ENCODE measurements at places on chromosomes 16 and 17.

DNA sequence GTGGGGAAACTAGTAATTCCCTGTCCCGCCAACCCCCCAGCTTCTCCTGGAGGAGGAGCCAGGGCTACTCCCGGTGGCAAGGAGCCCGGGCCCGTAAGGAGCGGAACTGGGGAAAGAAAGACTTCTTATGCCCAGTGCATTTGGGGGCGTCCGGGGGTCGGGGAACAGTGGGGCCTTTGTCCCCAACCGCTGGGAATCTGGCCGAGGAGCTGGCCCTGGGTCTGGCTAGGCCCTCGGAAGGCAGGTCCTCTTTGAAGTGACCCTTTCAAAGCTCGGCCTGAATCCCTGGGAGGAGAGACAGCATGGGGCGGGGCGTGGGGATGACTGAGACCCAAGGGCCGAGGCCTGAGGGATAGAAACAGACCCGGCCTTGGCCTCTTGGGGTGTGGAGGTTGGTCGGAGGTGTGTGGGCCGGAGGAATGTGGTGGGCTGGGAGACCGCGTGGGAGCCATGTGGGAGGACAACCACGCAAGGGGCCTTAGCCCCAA, 6.0 kb downstream of the ARHGAP23 start:
- DNase-seq = no peak

DNA sequence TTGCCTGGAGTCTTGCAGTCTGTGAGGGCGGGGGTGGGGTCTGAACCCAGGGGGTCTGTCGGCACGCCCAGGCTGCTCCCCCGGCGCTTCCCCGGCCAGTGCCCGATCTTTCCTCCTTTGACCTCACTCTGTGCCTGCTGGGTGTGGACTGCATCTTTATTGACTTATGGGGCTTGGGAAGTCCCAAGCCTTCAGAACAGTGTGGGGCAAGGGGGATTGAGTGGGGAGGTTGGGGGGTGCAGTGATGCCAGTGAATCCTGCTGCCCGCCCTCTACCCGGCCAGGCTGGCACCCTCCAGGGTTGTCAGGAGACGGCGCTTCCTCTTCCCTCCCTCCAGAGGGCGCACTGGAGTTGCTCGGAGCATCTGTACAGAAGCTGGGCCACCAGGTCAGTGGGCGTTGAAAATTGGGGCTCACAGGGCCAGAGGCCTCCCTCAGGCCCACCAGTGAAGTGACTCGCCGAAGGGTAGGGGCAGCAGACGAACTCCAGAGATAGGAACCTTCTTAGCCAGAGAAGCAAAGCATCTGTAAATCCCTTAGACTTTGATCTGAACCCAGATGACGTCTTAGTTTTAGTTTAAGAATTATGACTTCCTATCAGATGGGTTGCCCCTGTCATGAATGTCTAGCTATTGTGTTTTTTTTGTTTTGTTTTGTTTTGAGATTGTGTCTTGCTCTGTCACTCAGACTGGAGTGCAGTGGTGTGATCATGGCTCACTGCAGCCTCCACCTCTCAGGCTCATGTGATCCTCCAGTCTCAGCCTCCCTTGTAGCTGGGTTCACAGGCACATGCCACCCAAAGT, 184.8 kb upstream of the CIBAR2 start:
- DNase-seq = peak; percentile 22

DNA sequence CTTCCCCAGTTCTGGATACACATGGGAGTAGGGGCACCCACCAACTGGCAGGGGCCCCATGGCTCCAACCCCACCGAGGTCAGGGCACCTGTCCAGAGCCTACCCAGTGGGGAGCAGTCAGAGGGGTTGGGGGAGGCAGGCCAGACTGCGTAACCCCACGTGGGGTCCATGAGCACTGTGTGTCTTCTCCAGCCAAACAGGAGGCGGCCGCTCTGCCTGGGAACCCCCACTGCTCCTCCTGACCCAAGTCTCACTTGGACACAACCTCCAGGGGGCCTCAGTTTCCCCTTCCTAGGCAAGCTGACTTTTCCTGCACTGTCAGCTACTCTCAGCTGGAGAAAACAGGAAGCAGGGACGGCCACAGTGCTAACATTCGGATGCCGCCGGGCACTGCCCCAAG, 7.5 kb downstream of the ZNF469 start:
- DNase-seq = no peak

- no peak for DNase-seq
These were observed 2.3 kb downstream of the TOP2A start for GRCh38 chr17:40415390-40415789.

DNA sequence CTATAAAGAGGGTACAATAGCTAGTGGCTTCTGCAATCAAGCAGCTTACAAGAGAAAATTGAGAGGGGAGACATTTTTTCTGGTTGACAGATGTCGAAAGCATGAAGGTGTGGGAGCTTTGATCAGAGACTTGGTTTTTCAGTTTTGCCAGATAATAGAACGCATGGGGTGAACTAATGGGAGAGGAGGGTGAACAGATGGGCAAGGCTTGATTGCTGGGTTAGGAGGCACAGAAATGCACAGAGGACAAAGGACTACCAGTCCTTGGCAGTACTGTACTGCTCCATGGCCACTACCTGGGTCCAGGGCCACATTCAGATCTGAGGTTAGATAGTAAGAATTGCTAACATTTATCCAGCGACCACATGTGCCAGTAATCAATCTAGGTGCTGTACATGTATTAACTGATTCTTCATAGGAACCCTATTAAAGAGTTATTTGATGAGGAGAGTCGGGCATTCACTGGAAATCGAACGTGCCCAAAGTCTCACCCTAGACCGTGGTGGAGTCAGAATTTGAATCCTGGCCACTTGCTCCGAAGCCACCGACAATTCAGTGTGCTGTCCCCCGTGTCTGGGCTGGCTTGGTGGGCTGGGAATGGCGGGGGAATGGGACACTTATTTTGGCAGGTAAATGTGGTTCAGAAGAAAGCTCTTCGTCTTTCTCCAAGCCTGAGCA, 873 bp upstream of the KSR1 start:
- DNase-seq = no peak

- DNase-seq = no peak
These were observed 488.0 kb upstream of the C16orf82 start for GRCh38 chr16:26578748-26579147.

GRCh38 chr17:56593646-56594319, at the start of gene NOG:
NOG (plus strand) TSS chr17:56593699; CDS start chr17:56594224, 525 bp downstream.
- no peak for DNase-seq

GRCh38 chr16:73177729-73178295, 129.9 kb upstream of the ZFHX3 start:
- no peak for DNase-seq

- DNase-seq = no peak
These were observed 1.1 kb downstream of the PARN start for GRCh38 chr16:14628806-14629611.

GRCh38 chr17:68851890-68852289, 103.3 kb downstream of the ABCA8 start:
- DNase-seq = no peak

- DNase-seq = no peak
These were observed 20.9 kb downstream of the SF3B3 start for GRCh38 chr16:70544548-70544947.

GRCh38 chr17:72639711-72640110, 452.8 kb downstream of the SLC39A11 start:
- no peak for DNase-seq

GRCh38 chr16:53770641-53771040, 66.7 kb downstream of the FTO start:
- DNase-seq = no peak

DNA sequence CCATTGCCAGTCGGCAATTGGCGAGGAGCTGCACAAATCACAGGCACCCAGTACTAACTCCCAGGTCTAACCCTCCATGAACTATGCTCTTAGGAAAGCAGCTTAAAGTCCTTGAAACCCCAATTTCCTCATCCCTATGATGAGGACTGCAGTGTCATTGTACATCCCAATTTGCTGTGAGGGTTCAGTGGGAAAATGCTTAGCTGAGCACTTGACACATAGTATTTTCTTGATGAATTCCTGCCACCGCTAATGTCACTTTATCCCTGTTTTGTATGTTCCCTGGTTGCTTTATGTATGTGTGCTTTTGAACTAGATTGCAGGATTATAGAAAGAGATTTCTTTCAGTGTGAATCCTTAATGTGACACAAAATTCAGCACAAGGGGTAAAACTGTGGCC, 161.5 kb upstream of the RBFOX1 start:
- no peak for DNase-seq

- DNase-seq = no peak
These were observed 16.6 kb upstream of the RNF135 start for GRCh38 chr17:30954046-30954830.

DNA sequence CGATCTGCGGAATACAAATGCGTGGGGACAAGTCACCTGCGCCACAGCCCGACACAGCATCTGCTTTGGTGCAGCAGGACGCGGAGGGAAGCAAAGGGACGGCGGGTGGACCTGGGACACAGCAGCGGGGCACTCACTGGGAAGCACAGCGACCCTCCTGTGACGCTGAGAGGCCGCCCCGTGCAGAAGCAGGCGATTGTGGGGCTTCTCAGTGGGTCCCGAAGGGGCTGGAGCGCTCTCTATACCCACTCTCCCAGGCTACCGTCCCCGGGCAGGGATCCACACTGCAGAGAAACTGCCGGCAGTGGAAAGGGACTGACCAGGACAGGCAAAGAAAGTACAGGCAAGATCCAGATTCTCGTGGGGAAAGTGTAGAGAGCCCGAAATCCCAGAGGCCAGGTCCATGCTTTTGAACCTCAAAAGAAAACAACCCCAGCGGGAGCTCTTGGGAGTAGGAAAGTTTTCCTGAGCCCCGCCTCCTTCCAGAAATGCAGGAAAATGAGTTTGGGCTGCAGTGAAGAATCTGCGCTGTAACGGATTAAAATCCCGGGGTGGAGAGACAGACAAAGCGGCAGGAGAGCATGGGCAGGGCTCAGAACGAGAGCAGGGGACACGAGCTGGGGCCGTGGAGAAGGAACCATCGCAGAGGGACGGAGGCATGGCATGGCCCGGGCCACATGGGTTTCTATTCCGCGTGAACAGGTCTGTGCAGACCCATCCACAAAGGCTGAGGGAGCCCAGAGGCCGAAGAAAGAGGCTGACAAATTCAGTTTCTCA, 12.7 kb downstream of the COX4I1 start:
- DNase-seq = no peak

GRCh38 chr16:22397931-22398330, 23.5 kb upstream of the CDR2 start:
- no peak for DNase-seq

DNA sequence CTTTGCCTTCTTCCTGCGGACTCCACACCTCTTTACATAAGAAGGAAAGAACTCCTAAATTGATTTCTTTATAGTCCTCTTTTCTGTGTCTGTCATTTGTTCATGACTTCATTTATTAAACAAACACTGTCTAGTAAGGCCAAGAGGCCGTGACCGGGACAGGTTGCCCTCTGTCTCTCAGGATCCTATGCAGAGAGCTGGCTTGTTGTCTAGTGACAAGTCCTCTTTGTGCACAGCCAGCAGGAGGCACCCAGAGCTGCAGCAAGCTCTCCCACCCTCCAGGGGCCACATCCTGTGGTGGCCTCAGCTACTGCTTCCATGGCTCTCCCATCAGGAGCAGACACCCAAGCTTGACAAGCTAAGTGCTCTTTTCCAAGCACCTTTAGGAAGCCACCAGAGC, 50.6 kb downstream of the PLD6 start:
- no peak for DNase-seq

DNA sequence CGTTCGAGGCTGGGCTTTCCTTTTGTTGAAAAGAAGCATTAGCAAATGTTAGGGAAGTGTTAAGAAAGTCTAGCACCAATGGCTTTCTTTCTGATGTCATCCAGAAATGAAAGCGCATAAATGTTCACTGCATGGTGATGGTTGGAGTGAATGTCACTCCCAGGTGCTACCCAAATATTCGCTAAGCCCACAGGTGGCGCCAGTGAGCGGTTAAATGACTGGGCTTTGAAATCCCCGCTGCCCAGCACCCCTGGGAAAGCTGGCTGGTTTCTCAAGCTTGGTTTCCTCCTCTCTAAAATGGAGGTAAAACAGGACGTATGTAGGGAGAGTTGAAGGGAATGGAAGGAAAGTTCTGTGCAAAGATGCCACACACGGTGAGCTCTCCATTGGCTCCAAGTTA, 104.4 kb downstream of the IRX5 start:
- no peak for DNase-seq

GRCh38 chr17:6456914-6457687, 12.8 kb downstream of the PIMREG start:
- no peak for DNase-seq

DNA sequence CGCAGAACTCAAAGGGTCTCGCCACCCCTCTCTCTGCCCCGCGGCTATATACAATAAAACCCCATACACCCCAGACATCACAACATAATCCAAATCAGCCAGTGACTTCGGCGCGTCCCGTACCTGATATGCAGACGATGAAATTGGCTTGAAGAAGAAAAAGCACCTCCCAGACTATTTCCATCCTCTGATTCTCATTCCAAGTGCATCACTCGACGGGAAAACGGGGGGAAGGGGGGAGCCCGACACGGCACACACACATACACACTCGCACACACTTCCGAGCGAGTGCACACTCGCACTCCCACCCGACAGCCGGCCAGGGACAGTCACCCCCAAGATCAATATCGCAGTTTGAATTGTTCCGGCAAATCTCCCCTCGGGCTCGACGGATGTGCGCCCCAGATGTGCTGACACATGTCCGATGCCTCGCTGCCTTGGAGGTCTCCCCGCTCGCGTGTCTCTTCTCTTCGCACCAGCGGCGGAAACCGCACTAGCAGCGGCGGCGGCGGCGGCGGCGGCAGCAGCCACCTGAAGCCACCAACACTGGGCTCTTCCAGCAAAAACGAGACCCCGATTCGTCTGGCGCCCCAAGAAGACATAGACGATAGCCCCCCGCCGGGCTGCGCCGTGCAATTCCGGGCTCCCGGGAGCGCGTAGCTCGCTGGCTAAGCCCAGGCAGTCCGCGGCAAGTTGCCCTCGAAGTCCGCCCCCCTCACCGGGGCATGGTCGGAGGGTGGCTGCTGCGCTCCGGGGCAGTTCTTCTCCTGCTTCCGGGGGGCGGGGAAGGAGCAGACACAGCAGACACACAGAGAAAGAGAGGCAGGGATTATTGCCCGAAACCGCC, 688 bp downstream of the CA10 start:
- no peak for DNase-seq

DNA sequence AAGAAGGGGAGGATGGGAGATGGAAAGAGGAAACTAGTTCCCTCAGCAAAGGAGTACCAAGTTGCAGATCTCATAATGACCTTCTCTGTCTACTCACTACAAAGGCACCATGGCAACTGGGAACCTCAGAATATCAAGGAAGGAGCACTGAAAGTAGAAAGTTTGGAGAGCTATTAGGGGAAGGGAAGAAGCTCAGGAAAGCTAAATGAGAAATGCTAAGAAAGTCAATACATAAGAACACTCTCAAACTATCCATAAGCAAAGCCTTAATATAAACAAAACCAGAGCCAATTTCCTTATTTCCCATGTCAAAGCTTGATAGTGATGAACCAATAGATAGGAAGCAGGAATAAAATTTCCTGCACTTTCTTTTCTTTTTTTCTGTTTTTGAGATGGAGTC, 57.9 kb upstream of the C17orf78 start:
- no peak for DNase-seq

GRCh38 chr16:9679213-9679767, 502.9 kb downstream of the GRIN2A start:
- DNase-seq = no peak

Data from stimulated activated CD4-positive, alpha-beta T cell treated with anti-CD3 and anti-CD28 coated beads, Interleukin-1b, Interleukin-23, amount 100 ng/mL, for 1 hour (primary cell).